ENCODE measurements at places on chromosomes 11 and 22. TPM values are rescaled to one million over a fixed set of nuclear protein-coding genes. Genes with fewer than 3 reads are reported as not detected.

The C22orf42 gene
- polyA plus RNA-seq = 0.21 TPM

The ARL2 gene
- 83.3 TPM for polyA plus RNA-seq

The EFCAB6 gene
- polyA plus RNA-seq = 1.5 TPM

The C11orf52 gene
- 14.6 TPM for polyA plus RNA-seq

The SHISA8 gene
- 0.10 TPM for polyA plus RNA-seq

The UBE2L3 gene
- 54.9 TPM for polyA plus RNA-seq

The C1QTNF4 gene
- 3.7 TPM for polyA plus RNA-seq

The DDX25 gene
- polyA plus RNA-seq = 2.0 TPM

The PDE3B gene
- 9.9 TPM for polyA plus RNA-seq

The SLC6A5 gene
- polyA plus RNA-seq = 0.01 TPM

Data from large intestine (tissue), 12 donors.